ENCODE measurements at places on chromosomes 11 and 22.
A peak's percentile ranks its signal among the peaks of the same experiment; 100 is the strongest.

DNA sequence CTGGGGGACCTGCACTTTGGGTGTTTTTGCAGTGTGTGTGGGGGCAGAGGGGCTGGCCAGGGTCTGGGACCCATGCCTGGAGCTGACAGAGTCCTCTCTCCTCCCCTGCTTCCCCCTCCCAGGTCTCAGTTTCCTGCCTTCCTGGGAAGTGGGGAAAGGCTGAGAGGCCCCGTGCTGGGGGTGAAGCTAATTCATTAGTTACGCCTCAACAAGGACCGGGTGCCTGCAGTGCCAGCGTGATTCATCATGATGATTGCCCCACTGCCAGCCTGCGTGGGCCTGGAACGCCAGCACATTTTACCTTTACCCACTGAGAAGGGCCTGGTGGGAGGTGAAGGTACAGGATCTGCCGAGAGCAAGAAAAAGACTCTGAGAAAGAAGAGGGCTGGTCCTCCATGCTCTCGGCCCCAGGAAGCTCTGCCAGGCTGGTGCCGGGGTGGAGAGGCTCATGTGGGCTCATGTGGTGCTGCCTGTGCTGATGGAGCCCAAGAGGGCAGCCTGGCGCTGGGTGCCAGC, 2.9 kb upstream of the LRRC10B start:
- DNase-seq, result no peak

DNA sequence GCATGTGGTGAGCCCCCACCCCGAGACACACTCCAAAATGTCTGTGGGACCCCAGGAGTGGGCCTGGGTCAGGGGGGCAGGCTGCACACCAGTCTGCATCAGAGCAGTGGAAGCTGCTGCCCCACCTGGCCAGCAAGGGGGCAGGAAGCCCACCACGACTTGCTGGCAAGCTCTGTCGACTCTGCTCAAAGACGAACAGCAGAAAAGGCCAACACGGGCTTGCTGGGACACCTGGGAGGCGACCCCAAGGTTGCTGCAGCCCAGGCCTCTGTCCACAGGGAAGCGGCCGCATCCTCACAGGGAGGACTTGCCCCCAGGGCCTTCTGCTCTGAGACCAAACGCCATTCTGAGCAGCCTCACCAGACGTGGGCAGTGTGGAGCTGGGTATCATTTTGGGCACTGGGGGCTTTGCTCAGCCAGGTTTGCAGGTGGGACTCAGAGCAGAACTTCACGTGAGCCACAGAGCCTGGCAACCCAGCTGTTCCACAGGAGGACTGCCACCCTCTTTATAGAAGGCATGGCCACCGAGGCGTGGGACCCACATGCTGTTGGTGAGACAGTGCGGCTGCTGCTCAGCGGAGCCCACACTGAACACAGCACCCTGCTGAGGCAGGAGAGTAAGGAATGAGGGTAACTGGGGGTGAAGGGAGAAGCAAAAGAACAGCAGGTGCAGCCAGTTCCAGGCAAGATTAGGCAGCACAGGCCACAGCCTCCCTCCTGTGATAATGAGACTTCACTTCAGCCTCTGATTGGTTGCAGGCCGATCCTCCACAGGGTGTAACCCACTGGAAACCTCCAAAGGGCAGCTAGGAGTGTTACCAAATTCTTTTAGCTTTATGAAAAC, 11.0 kb downstream of the IL17REL start:
- DNase-seq, result no peak

DNA sequence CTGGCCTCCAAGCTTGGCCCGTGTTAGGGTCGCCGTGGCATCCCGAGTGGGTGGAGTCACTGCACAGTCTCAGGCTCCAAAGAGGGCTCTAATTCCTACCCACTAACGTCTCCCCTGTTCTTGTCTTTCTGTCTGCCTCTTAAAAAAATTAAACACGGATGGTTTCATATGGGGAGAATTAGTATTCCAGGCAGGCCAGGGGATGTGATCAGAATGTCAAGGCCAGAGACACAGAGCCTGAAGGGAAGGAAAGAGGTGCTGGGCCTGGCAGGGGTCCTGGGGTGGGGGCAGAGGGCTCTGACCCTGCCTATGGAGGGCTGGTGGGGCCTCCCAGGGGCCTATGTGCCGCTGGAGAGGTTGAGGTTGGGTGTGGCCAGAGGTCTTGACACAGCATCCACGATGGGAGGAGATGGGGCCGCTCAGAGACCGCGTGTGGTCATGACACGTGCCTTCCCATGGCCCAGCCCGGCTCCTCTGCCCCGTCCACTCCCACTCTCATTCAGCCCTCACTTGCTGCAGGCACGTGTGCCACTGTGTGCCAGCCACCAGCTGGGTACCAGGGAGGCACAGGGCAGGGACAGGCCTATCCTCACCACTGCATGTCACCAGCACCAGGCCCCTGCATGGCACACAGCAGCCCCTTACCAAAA, 56.5 kb downstream of the FLRT1 start:
- DNase-seq, result no peak

GRCh38 chr11:18969720-18970119, 30.5 kb upstream of the MRGPRX1 start:
- DNase-seq, result no peak

- DNase-seq, result no peak
These were observed 28.3 kb downstream of the TRMU start for GRCh38 chr22:46363611-46364321.

GRCh38 chr11:69416762-69417698, 64.4 kb upstream of the LINC01488 start:
- DNase-seq, result peak; percentile 54

GRCh38 chr11:63937713-63938478, 906 bp upstream of the NAA40 start:
- DNase-seq, result no peak

- no peak for DNase-seq
These were observed 37.4 kb downstream of the PPME1 start for GRCh38 chr11:74208507-74208906.

DNA sequence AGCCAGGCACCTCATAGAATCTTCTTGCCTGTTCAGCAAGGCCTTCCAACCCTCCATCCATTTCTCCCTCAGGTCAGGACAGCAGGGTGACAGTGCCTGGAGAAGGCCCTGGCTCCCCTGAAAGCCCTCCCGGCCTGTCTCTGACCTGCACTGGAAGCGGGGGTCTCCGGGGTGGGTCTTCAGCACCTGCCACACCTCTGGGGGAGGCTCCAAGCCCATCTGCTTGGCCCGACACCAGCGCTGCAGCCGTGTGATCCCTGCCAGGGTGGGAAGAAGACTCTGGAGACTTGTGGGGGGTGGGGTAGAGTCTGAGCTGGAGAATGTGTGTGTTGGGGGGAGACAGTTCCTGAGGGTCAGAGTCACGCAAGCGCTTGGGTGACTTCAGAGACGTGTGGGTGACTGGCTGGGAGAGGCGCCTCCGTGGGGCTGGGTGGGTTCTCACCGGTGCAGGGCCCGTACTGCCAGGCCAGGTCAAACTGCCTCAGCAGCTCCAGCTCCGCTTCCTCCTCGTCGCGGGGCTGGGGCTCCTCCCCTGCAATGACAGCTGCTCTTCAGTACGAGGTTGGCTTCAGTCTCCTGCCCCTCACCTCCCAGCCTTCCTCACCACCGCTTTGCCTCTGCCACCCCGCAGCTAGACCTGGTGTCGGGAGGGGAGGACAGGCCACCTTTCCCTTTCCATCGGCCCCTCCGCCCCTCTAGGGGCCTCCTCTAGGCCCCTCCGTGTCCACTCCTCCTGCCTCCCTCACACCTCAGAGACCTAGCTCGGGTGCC, 615 bp downstream of the POLD4 start:
- DNase-seq, result no peak

DNA sequence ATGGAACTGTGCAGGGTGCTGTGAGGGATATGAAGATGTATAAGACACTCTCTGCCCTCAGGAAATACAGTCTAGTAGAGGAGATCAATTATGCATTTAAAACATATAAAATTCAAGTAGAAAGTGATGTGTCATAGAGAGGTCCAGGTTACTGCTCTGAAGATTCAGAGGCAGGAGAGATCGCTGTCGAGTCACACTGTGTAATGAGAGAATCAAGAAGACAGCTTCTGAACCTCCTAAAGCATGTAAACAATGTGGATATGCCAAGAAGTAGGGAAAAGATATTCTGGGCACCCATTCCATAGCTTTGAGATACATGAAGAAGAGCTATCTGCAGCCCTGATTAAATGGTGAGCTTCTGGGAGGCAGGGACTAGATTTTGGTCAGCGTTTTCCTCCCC, 16.7 kb downstream of the SSH3 start:
- DNase-seq, result no peak

- DNase-seq, result no peak
These were observed 6.7 kb upstream of the SORL1-AS1 start for GRCh38 chr11:121459413-121460017.

GRCh38 chr22:30425616-30426387, at the start of gene MTFP1:
Gene MTFP1, plus strand, starts transcription at chr22:30425768. Its CDS starts 112 bp downstream, at chr22:30425880.
- no peak for DNase-seq

DNA sequence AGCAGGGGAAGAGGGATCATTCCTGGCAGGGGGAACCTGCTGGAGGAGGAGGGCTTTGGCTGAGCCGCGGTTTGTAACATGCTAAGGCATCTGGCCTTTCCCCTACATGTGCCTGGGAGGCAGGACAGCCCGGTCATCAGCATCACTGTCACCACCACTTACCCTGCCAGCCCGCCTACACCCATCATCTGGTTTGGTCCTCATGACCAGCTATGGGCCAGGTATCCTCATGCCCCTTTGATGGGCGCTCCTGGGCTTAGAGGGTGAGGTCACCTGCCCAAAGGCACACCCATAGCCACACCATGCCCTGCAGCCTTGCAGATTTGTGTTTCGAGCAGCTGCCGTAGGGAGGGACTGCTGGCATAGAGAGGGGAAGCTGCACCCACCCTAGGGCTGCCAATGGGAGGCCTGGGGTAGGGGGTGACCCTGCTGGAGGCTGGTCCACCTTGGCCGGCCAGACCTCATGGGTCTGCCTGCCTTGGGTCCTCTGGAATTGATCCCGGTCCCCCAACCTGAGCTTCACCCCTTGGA, 2.6 kb downstream of the MRGPRF start:
- DNase-seq, result no peak

- DNase-seq, result no peak
These were observed 726 bp downstream of the PKNOX2 start for GRCh38 chr11:125165111-125165842.

DNA sequence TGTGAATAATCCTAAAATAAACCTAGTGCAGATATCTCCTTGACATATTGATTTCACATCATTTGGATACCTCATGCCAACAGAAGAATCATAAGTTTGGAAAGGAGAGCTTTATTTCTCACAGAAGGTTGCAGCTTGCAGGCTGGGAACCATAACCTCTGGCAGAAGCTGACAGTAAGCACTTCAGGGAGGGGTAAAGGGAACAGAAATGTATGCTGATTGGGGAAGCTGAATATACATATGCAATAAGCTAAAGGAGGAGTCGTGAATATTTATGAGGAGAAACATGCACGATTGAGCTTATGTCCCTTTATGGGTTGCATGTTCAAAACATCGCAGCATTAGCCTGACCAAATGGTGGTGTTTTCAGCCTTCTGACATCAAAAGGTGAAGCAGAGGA, 814.5 kb downstream of the TBC1D22A start:
- no peak for DNase-seq

- DNase-seq, result peak; percentile 94
These were observed 6.8 kb downstream of the RNF214 start for GRCh38 chr11:117239295-117239694.

- no peak for DNase-seq
These were observed 25.2 kb downstream of the LIF start for GRCh38 chr22:30221121-30221992.

DNA sequence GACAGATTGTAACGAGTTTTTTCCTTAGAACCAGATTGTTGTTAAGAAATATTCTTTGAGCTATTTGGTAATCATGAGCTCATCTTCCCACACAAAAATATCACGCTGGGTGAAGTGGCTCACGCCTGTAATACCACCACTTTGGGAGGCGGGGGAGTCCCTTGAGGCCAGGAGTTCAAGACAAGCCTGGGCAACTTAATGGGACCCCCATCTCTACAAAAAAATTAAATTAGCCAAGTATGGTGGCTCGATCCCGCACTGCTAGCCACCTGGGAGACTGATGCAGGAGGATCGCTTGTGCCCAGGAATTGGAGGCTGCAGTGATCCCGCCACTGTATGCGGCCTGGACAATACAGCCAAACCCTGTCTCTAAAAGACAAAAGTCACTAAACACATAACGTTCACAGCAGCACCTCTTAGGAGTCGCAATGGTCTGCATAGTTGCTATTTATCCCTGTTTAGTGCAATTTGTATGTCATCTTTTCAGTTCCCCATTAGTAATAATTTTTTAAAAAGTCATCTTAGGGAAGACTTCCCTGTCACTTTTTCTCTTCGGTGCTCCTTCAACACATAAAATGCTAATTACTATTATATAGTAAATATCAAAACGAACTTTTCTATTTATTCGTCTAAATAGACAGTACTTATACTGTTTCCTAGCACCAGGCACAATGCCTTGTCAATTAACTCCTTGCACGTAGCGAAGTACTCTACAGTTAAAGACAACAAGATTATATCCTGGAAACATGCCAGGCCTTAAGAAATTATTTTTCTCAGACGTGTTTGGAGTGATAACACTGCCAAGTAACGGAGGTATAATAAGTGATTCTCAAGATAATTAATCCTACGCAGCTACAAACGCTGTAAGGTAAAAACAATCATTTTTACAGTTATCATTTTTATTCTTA, 1.1 kb downstream of the ST13 start:
- DNase-seq, result no peak

- peak; percentile 74 for DNase-seq
These were observed 145.0 kb upstream of the THY1 start for GRCh38 chr11:119567688-119568582.

GRCh38 chr11:102263379-102264003, 53.8 kb upstream of the BIRC3 start:
- DNase-seq, result no peak

GRCh38 chr11:100629671-100630070, 57.4 kb upstream of the ARHGAP42 start:
- no peak for DNase-seq

DNA sequence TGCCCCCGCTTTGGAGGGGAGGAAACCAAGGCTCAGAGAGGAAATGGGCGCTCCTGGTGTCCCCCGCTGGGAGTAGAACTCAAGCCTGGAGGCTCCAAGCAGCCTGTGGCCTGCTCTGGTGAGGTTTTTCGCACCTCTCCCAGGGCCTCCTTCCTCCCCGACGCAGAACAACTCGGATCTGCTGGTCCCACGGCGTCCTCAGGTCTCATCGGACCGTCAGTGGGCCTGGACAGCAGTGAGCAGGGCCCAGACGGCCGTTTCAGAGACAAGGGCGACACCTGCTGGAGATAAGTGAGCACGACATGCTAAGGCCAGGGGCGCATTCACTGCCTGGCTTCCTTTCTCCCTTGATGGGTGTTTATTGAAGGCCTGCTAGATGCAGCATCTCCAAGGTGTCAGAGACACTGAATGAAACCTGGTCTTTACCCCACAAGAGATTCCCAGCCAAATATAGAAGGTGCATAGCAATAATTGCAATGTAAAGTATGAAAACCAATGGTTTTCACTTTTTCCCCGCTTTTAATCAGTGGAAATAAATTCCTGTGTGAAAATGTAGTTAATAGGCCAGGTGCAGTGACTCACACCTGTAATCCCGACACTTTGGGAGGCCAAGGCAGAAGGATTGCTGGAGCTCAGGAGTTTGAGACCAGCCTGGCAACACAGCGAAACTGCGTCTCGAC, 26.9 kb upstream of the CD82 start:
- no peak for DNase-seq

Data from BJ (cell line).